Fibroblast of villous mesenchyme (primary cell): ENCODE measurements at places on chromosomes 16 and 17. TPM values are rescaled to one million over a fixed set of nuclear protein-coding genes. Genes with fewer than 3 reads are reported as not detected.

The USP36 gene
- 32.4 and 33.5 TPM in 2 replicates for total RNA-seq

The KRTAP4-6 gene
- total RNA-seq, result not detected in 2 replicates

The ITGAL gene
- total RNA-seq, result not detected in 2 replicates

The CRHR1 gene
- total RNA-seq, result not detected in 2 replicates
